Left hindlimb (tissue), 1 donor: ENCODE measurements at places on chromosomes 1 and 21.

DNA sequence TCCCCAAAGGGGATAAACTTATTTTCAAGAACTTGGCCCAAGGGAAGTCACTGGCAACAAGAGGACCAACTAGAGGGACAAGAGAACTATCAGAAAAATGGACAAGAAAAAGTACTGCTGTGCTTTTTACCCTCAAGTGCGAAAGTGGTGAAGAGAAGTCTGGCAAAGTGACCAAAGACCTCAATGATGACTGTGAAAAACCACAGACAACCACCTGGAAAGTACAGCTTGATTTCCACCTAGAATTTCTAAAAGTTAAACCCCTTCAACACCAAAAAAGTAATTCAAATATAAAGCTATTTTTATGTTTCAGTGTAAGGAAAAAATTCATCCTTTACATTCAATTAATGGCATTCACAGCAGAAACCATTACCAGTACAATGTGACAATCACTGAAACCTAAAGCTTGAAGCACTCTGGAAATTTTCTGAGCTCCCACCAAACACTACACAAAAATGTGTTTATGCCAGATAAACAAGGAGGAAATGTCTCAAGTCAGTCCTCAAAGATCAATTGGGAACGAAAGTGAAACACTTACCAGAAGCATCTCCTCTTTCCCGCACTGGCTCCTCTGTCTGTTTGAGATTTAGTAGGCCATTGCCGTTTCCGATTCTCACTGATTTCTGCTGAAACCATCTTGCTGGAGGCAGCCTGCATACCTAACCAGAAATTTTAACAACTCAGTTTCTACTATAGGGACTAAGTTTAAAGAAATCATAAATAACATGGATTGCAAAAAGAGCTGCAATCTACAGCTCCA is 8.3 kb downstream of the SDE2 start:
- no peak for DNase-seq

GRCh38 chr21:26165331-26165730 is 5.2 kb downstream of the APP start:
- no peak for DNase-seq

DNA sequence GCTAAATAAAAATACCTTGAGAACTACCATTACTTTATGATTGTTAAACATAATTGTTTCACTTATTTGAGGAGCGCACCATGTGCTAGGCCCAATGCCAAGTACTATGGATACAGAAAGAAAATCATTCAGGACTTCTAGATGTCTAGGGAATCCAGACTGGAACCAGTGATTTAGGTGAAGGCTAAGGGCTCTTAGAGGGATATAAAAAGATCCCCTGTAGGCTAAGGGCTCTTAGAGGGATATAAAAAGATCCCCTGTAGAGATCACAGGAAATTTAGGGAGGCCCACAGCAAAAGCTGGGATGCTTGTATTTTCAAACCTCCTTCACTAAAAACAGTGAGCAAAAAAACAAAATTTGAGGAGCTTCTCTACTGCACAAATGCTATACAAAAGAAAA is 6.7 kb downstream of the TOR1AIP2 start:
- DNase-seq, result no peak

DNA sequence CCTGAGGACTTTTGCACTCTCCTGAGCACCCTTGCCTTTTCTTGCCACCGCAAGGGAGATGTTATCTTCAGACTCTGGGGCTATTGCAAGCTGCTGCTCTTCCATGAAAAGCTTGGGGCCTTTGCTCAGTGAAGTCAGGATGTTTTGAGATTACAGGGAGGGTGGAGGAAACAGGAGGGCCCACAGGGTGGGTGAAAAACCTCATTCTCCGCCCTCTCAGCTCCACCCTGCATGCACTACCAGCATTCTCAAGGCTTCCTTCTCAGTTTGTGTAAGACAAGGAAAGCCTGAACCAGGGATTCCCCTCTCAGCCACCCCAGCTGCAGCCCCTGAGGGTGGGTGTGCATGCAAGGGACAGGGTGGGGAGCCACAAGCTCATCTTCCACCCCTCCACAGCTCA is 25.8 kb upstream of the ZNF648 start:
- no peak for DNase-seq

DNA sequence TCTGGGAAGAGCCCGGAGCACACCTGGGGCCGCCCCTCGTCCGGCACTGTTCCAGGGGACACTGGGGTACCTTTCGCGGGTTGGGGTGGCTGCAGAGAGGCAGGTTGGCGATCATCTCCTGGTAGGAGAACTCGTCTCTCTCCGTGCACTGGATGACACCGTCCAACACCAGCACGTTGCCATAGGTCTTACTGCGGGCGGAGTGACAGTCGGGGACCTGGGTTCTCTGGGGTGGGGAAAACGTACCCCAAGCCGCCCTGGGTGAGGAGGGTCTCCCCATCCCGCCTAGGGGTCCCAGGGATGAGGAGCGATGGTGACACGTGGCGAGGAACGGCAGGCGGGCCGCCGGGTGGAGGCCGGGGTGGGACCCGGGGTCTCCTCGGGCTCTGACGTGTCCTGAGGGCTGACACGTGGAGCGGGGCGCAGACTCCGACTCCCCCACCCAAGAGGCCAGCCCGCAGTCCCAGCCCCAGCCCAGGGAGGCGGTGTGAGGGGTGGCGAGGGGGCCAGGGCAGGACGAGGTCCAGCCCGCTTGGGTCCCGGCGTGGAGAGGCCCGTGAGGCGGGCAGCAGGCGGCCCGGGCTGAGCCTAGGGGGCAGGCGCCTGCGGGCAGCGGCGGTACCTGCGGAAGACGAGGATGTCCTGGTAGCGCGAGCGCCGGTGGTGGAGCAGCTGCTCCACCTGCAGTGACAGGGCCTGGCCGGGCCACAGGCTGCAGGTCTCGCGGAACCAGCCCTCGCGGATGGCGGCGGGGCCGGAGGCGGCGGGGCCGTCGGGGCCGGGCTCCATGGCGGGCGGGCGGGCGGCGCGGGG is 457 bp downstream of the SRM start:
- no peak for DNase-seq

DNA sequence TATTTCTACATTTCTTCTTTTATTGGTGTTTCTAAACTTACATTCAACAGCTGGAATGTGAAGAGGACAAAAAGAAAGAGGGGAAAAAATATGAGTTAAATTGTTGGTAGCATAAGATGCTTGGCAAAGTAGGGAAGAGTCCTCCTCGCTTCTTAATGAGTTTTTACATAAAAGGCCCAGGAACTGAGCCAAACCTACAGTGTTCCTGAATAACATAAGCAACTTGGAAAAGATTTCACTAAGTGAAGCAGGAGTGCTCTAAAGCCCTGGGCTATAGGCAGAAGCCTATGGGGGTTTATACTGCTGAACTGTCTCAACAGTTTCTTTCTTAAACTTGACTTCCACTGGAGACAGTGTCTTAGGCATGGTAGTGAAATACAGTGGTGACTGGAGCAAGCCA is 115.0 kb upstream of the USP25 start:
- DNase-seq, result no peak

GRCh38 chr1:186076006-186076405 is 299.0 kb downstream of the TPR start:
- no peak for DNase-seq

DNA sequence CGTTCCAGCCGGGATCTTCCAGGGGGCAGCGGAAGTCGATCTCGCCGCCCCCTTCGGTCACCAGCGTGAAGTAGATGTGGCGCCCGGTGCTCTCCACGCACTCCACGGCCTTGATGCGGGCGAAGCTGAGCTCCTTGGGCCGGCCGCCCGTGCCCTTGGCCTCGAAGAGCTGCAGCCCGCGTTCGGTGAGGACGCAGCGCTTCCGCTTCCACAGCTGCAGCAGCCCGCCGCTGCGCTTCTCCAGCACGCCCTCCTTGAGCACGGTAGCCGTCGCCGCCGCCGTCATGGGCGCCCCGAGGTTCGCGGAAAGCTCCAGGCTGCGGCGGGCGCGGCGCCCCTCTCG is 516 bp downstream of the PHLDA3 start:
- peak; percentile 58 for DNase-seq

- DNase-seq, result no peak
Observed at GRCh38 chr1:32848354-32849063, 22.2 kb downstream of the FNDC5 start.

DNA sequence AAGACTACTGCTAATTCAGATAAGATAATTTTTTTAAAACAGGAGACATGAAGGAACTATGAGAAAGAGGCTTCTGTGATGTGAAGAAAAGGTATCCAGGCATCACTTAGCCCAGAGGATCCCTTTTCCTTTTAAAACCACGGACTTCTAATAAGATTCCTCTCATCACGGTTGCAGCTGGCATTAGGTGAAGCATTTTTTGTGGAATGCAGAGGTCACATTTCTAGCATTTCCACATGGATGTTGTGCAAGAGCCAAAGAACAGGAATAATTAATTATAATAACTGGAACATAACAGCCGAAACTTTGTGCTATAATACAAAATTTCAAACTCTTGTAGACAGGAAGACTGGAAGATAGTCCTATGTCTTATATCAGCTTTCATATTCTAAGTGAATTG is 27.6 kb downstream of the CYP2J2 start:
- no peak for DNase-seq

DNA sequence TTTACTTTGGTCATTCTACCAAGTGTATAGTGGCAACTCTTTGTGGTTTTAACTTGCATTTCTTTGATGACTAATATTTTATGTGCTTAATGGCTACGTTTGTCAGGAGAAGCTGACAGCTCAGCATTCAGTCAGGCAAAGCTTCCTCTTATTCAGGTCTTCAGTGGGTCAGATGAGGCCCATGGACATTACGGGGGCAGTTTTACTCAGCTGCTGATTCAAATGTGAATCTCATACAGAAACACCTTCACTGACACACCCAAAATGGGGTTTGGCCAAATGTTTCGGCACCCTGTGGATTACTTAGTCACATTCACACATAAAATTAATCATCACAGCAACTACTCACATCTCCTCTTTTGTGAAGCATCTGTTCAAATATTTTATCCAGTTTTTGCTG is 104.9 kb upstream of the PLD5 start:
- DNase-seq, result no peak

- peak; percentile 57 for DNase-seq
Observed at GRCh38 chr1:235253219-235253962, 74.6 kb downstream of the ARID4B start.

- DNase-seq, result no peak
Observed at GRCh38 chr1:36588972-36589371, 106.3 kb upstream of the CSF3R start.

DNA sequence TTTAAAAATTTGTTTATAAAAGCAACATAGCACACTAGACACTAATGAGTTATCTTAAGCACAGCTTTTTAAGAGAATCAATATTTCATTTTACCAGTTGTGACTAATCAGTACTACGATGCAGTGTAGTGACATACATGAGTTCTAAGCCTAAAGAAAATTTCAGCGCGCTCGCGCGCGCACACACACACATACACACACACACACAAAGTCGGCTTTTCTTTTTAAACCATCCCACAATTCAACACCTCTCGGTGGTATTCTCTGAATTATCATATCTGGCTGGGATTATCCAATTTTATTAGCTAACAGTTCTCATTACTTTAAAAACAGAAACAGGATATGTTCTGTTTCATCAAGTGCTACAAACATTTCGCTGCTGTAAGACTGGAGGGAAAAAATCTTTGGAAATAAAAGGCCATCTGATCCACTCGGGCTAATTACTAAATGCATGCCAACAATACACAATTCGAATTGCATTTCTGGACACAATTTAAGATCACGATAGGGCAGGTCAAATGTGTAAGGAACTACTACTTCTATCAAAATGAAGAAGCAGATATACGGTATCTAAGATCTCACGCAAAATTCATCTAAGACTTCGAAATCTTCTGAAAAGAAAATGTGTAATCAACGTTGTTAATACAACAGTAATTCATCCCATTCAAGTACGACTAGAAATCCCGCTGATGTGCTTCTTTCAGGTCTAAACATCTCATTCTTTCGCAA is 1.2 kb downstream of the TUT4 start:
- DNase-seq, result no peak

DNA sequence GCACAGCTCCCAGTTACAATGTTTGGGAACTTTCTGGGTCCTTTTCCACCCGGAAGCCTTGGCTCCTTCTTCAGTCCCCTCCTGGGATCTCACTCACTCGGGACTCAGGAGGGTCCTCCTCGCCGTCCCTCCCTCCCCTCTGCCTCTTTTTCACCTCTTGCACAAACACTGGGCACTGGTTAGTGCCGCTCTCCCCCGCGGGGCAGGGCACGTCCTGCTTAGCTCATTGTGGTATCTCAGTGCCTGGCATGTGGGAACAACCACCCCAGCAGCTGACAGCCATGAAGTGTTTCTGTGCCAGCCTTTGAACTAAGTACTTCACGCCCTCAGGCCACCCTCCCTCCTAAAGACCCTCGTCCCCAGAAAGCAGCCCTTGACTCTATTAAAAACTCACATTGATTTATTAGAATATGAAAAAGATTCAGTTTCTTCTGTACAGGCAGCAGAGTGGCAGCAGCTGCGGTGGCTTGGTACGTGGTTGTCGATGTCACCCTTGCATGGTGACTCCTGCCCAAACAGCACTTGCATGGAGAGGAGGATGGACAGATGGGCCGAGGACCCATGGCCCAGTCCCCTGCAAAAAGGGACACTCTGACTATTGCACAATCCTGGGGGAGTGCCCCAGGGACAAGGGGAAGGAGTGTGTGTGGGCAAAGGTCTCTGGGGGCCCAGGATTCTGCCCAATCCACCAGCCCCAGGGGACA is 56.3 kb downstream of the SLC9A1 start:
- no peak for DNase-seq

GRCh38 chr1:229661897-229662296 is 35.9 kb downstream of the URB2 start:
- DNase-seq, result no peak

DNA sequence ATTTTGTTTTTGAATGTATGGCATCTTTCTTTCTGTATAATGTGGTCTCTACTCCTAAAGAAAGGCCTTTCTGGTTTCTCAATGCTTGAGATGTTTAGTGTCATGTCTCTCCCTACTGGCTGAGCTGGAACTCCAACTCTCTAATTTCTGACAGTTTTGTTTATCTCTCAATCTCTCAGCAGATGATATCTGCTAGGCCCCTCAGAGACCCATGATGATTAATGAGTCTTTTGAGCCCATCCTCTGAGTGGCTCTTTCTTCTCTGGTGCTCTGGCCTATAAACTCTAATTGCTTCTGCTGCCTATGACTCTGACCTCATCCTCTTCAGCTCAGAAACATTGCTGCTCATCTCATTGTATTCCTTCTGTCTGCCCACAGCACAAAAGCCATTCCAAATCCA is 46.6 kb downstream of the CRB1 start:
- no peak for DNase-seq

DNA sequence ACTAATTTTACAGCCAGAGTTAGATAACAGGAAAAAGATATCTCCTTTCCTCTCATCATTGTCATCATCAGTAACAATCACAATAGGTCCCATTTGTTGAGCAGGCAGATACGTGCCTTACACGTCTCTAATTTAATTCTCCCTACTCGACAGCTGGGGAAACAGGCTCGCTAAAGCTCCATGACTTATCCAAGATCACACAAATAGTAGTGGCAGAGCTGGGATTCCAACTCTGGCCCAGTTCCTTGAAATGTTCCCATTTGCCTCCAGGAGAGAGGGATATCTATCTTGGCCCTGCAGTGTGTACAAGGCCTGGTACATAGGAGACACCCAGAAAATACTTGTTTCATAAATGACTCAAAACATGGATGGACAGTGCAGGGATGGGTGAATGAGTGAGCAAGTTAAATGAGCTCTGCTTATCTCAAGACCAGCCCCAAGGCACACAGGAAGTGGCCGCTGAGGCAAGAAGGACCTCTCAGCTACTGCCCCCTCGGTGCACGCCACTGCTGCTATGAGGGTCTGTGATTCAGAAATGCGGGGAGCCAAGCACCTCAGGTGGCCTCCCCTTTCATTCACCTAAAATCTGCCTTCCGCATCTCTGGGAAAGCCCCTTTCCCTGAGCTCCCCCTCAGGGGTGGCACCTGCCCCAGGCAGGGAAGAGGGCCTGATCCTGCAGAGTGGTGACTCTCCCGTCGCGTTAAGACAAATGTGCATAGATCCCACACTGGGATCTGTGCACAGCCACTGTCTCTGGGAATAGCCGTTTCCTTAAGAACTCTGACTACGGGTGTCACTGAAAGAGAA is 3.6 kb downstream of the KCNN3 start:
- DNase-seq, result no peak
